ENCODE measurements at places on chromosomes 7 and 10.

- no peak for DNase-seq
These were observed 378.2 kb upstream of the PRKCQ start for GRCh38 chr10:6958254-6958653.

DNA sequence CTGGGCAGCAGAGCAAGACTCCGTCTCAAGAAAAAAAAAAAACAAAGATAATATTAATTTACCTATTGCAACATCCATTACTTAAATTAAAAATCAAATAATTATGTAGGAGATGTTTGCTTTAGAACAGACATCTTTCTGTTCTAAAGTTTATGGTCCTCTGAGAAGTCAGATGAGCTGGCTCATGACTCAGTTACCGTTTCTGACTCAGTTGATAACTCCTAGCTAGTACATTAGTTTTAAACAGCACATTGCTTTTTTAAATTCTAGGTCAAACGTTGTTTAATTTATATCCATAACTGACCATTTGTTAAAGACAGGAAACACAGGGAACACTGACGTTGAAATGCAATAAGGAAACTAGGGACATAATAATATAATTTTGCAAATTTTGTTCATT is 162.7 kb downstream of the ETV1 start:
- DNase-seq = no peak

DNA sequence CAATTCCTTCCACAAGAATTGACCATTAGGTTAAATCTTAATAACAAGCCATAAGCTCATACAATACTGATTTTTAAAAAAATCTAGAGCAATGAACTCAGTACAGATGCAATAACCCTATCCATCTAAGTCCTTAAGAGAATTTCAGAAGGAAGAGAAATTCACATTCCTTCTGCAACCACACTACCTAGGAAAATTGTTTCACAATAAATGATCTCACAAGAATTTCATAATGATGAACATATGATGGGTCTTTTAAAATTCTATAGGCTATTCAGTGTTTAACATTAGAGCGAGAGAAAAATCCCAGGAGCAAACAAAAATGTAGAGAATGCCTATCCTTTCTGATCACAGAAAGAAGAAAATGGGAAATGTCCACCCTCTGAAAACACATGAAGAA is 70.0 kb upstream of the MAGI2 start:
- peak; percentile 79 for DNase-seq

DNA sequence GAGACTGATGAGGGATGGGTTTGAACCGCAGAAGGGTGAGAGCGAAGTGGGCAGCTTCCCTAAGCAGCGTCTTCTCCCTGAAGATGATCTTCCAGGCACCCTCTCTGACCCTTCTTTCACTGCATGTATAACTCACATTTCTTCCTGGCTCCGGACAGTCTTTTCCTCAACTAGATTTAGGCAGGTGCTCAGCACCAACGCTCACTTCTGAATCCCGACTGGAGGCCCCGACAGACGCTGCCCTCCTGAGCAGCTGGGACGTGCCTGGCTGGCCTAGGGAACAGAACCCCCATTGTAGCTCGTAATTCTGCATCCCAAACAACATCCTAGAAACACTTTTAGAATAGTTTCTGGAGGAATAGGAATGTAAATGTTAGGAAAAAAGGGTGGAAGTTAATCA is 206.6 kb downstream of the DIP2C start:
- no peak for DNase-seq

DNA sequence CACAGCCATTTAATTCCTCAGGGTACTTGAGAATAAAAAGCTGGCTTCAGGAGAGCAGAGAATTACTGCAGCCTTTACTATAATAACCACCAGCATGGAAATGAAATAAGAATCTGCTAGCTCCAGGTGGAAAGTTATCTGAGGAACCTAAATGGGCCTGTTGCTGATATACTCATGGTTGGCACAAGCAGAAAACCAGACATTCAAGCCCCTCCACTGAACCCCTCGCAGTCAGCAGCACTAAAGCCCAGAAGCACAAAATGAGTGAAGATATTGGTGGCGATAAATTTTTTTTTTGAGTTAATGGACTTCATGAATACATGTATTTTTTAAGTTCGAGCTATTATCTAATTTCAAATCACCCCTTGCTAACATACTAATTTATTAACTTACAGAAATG is 303.9 kb upstream of the NRP1 start:
- DNase-seq = no peak

GRCh38 chr7:41731493-41732435 is 28.9 kb upstream of the INHBA start:
- no peak for DNase-seq

DNA sequence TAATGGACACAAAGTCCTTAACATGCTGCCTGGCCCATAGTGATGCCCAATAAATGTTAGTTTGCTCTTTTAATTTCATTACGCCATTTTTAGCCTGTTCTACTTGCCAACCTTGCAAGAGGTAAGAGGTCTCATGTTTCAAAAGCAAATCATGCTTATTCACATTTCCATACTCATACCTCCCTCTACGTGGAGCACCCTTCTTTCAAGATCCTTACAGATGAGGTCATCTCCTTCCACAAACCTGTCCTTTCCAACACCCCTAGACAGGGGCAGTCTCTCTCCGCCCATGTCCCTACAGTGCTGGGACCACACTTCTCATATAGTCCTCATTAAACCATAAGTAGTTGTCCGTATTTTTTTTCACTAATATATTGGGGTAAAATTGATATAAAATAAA is 271.3 kb downstream of the FGFR2 start:
- no peak for DNase-seq

DNA sequence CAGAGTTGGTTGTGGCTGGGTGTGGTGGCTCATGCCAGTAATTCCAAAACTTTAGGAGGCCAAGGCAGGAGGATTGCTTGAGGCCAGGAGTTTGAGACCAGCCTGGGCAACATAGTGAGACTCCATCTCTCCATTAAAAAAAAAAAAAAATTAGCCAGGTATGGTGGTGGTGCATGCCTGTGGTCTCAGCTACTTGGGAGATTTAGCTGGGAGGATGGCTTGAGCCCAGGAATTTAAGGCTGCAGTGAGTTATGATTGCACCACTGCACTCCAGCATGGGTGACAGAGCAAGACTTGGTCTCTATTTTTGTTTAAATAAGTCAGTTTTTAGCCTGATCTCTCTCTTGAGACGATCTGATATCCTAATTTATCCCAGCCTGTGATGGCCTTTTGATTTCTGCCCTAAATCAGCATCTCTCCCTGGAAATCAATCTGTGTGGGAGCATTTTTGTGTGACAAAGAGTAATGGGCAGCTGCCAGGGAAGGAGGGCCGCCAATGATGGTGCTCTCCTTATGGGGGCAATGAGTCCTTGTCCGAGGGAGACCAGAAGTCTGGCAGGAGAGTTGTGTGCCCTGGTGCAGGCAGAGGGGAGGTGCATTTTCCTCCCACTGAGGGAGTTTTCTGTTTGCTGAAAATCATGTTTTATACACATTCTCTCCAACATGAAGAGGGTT is 111.0 kb downstream of the NRP1 start:
- peak; percentile 68 for DNase-seq

- DNase-seq = peak; percentile 15
These were observed 626 bp upstream of the BMS1 start for GRCh38 chr10:42781893-42782445.

GRCh38 chr7:101378751-101379174 is 16.1 kb downstream of the COL26A1 start:
- peak; percentile 82 for DNase-seq

GRCh38 chr7:141654551-141654950 is 47.4 kb downstream of the DENND11 start:
- peak; percentile 62 for DNase-seq

Data from fibroblast of skin of right biceps (primary cell).